ENCODE measurements at places on chromosomes 13 and 19.

DNA sequence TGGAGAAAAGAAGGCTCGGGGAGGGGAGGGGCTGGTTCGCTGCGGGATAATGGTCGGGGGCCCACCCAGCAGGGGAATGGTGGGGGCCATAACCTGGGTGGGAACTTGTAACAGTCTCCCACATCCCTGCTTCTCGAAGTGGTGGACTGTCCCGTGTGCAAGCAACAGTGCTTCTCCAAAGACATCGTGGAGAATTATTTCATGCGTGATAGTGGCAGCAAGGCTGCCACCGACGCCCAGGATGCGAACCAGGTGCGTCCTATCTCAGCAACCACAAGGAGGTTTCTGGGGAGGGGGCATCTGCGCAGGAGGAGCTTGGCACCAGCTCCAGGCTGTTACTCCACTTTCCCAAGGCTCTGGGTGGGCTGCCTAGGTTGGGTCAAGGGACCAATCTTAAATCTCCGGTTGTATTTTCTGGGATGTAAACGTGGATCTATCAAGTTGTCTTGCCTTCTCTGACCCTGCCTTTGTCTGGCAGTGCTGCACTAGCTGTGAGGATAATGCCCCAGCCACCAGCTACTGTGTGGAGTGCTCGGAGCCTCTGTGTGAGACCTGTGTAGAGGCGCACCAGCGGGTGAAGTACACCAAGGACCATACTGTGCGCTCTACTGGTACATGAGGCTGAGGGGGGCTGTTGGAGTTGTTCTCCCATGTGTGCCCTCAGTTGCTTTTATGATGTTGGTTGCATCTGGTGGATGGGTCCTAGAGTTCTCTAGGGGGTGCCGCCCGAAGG lies 1.6 kb downstream of the TRIM28 start:
- DNase-seq = no peak

DNA sequence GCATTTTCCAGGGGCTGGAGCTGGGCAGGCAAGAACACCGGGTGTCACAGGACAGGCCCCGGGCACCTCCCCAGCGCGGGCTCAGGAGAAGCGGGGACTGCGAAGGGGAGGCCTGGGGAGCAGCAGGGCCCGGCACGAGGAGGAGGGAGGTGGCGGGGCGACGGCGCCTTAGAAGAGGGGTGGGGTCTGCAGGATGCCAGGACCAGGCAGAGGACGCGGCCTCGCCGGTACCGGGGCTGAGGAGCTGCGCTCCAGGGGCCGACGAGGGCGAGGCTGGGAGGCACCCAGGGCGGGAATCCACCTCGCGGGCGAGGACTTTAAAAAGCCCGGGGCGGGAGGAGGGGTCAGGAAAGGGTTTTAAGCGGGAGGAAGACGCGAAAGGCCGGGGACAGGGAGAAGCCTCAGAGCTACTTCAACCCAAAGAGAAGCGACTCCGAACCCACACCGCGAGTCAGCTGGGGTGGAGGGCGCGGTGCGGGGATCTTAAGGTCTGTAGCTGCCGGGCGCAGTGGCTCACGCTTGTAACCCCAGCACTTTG lies 665 bp downstream of the ZNF347 start:
- no peak for DNase-seq

GRCh38 chr13:86003029-86003428 lies 203.8 kb upstream of the SLITRK6 start:
- no peak for DNase-seq

DNA sequence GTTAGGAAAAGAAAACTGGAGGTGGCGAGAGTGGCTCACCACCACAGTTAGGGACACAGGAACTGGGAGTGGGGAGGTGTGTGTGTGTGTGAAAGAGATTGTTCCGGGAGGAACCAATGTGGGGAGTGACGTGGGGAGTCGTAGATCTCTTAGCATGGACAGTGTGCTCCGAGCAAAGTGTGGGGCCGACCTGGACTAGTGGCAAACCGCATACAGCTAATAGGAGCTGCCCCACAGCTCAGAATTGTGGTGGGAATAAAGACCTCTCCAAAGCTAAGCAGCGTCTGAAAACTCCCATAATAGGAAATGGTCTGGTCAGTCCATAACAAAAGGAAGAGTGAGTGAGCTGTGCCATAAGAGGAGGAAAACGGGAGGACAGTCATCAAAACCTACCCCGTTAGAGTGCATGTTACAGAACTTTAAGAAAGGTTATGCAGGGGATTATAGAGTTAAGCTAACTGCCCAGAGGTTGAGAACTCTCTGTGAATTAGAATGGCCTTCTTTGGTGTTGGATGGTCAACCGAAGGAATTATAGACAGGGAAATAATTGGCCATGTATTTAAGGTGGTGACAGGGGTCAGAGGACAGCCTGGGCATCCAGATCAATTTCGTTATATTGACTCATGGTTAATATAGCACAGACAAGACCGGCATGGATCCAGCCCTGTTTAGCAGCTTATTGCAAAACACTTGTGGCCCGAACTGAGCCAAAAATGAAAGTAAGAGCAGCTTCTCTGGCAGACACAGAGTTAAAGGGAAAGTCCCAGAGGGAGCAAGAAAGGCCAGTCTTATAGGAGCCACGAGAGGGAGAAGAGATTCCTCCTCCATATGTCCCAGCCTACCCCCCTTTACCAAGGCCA lies 8.9 kb upstream of the SLC15A1 start:
- no peak for DNase-seq

GRCh38 chr13:50979187-50979586 lies 69.6 kb downstream of the RNASEH2B start:
- DNase-seq = no peak

DNA sequence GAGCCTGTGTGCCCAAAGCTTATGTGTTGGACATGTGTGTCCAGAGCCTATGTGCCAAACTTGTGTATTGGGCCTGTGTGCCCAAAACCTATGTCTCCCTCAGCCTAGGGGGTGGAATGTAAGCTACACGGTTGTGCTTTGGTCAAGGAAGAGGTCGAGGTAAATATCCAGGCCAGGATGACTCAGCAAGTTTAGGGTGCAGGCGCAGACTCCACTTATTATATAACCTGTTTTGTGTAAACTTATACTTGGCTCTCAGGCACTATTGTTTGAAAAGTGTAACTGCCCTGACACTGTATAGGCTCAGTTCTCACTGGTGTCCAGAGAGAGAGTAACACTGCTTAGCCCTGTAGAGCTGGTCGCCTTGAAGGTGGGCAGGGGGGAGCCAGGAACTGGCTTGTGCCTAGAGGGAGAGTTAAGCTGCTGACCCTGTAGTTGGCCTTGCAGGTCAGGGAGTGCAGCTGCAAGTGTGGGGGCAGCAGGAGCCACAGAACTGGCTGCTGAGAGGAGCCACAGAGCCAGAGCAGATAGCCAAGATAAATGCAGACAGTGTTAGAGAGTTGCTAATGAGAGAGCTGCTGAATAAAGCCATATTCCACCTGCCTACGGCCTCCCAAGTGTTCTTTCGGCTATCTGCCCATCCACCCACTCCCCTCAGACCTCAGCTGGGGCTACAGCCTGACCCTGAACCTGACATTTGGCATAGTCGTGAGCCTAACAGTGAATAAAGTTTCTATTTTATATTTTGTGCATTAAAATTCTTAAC lies 517.2 kb upstream of the SLITRK1 start:
- DNase-seq = no peak

GRCh38 chr13:91136806-91137205 lies 210.7 kb upstream of the MIR17HG start:
- no peak for DNase-seq

GRCh38 chr13:98780451-98780850 lies 28.0 kb upstream of the SLC15A1 start:
- no peak for DNase-seq

- no peak for DNase-seq
Measured at GRCh38 chr19:52992109-52993004, 21.4 kb upstream of the ERVV-1 start.
